Kidney tubule cell (primary cell): ENCODE measurements at places on chromosomes 5 and 9.
A peak's percentile ranks its signal among the peaks of the same experiment; 100 is the strongest.

- no peak for DNase-seq
Measured at GRCh38 chr9:98973576-98973975, 29.9 kb downstream of the COL15A1 start.

DNA sequence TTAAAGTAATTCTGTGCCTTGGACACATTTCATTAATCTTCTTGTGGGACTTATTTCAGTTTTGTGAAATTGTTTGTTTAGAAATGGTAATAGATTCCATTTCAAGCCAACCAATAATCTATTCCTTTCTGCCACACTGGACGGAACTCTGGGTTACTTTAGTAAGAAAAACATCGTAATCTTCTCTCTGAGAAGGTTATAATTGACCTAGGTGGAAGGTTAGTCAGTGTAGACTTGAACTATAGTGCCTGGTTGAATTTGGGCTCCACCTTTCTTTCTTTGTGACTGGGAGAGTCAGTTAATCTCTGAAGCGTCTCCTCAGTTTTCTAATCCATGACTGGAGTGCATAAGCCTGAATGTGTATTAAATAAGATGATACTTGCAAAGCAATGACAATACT lies 89.7 kb upstream of the PRLR start:
- DNase-seq, result no peak

DNA sequence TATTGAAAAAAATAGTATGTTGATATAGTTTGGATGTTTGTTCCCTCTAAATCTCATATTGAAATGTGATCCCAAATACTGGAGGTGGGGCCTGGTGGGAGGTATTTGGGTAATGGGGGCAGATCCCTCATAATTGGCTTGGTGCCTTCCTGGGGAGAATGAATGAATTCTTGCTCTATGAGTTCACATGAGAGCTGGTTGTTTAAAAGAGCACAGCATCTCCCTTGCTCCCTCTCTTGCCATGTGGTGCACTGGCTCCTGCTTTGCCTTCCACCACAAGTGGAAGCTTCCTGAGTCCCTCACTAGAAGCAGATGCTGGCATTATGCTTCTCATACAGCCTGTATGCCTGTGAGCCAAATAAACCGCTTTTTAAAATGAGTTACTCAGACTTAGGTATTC lies 154.8 kb downstream of the ADAMTS6 start:
- no peak for DNase-seq

GRCh38 chr9:108812396-108813025 lies 43.3 kb downstream of the ACTL7B start:
- DNase-seq, result no peak

DNA sequence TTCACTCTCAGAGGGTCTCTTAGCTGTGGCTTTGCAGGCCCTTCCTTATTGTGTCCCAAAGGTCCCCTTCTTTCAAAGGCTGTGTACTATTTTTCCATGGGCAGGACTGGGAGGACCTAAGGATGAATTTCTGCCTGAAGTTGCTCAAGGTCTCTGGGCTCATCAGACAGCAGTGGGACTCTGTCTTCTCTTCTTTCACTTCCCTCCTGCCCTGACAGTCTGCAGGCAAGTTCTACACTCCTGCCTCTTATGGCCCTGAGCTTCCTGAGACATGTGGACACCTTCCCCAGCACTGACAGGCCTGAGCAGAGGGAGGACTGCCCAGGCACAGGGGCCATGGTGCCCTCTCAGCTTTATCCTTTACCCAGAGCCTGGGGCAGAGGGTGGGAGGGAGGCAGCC lies 14.8 kb downstream of the ENHO start:
- DNase-seq, result no peak

DNA sequence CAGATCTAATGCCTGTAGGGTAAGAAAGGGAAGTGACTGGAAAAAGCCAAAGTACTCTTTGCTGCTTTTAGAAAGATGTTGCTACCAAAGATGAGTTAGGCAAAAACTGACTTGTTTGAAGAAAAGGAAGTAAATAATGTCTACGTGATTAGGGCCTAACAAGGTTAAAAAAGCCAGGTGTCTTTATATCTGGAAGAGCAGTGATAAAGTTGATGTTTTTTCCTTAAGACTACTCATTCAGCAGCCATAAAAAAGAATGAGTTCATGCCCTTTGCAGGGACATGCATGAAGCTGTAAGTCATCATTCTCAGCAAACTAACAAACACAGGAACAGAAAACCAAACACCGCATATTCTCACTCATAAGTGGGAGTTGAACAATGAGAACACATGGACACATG lies 13.5 kb upstream of the AMACR start:
- no peak for DNase-seq

DNA sequence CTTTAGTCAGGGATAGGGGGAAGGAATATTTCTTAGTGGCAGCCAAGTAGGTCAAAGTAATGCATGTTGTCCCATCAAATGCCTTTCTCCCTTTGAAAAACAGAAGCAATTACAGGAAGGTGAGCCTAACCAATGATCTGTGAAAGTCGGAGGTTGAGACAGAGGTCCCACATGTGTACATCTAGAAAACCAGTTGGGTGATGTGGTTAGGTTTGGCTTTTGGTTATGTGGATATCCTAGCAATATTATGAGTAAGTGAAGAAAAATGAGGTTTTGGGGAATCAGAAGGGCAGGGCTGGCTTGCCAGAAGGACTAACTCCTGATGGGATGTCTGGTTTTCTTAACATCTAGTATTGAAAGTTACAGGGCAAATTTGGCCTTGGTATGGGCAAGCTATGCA lies 63.4 kb upstream of the PALM2AKAP2 start:
- peak; percentile 6 for DNase-seq
